Smooth muscle cell of the brain vasculature (primary cell): ENCODE measurements at places on chromosomes 3 and 15.
A peak's percentile ranks its signal among the peaks of the same experiment; 100 is the strongest.

DNA sequence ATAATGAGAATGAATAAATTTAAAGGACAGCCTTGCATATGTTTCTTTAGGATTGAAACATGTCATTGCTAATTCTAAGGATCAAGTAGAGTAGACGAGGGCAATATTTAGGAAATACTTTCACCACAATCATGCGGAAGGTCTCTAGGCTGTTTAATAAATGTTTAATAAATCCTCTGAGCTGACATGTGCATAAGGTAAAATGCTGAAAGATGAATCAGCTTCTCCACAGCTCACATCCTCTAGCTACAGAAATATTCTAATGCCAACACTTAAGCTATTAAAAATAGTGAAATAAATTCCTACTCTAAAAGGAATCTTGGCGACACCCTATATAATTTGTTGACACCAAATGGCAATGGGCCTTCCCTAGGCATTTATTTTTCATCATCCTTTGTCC, 407.3 kb downstream of the TBL1XR1 start:
- DNase-seq: no peak

- no peak for DNase-seq
Measured at GRCh38 chr3:196660381-196661166, 21.1 kb downstream of the NRROS start.

DNA sequence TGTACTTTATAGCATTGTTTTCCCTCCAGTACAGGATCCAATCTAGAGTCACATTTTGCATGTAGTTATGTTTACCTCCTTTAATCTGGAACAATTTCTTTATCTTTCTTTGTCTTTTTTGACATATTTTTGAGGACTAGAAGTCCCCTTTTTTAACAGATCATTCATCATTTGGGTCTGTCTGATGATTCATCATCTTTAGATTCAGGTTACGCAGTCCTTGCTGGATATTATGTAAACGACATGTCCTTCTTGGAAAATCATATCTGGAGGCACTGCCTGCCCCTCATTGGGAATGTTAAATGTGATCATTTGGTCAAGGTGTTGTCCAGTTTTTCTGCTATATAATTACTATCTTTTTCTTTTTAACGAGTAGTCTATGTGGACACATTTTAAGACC, 18.3 kb downstream of the TGM4 start:
- no peak for DNase-seq

GRCh38 chr15:64697911-64698369, 77.4 kb downstream of the RBPMS2 start:
- no peak for DNase-seq

DNA sequence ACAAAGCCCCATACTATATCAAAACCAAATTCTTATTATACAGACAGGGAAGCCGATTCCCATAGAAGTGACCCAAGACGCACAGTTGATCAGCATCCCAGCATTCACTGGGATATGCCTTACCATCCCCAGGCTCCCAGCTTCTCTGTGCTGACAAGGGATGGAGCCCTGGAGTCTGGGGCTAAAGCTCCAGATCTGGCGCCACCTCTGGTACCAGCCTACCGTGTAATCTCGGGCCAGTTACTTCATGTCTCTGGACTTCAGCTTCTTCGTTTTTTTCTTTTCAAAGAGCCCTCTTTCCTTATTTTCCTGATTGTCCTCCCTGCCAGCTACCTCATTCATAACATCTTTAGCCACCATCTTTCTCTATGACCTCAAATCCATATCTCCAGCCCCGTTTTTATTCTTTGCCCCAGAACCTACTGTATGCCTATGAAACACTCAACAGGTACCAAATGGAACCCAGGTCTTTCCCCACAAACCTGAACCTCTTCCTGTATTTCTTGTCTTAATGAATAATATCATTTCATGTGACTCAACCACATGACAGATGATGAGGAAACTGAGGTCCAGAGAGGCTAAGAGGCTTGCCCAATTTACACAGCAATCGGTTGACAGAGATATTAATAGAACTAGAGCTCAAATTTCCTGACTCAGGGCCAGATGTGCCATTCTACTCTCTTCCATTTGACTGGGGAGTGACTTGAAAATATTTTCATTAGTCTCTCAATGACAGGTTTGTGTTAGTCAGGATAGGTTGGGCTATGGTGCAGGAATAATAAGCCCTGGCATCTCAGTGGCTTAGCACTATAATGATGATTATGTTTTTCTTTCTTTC, 85.4 kb upstream of the TLE3 start:
- DNase-seq: no peak

DNA sequence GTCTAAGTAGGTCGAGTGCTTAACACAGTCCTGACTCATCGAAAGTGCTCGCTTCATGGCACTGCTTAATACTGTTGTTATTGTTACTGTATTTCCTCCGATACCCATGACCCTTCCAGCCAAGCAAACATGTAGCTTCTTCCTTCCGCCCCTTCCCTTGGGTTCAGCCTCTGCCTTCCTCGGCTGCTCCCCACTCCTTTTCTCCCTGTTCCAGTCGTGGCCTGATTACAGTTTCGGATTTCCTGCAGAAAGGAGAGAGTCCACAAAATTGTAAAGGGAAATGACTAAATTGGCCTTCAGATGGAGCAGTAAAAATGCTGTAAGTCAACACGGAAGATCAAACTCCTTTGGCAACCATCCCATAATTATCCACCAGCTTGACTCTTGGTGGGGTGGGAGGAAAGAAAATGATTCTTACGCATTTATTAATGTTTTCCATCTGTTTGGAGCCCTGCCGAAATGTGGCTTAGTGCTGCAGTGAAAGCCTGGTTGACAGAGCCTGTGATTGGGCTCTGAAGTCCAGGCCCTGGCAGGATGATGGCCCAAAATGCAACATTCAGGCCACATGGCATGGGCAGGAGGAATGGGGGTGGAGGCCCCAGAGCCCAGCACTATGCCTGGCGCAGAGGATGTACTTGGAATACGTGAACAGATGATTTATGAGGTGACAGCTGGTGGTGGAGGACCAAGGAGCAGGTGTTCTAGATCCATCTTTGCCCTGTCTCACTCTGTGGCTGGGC, 37.6 kb downstream of the FAM3D start:
- DNase-seq: peak; percentile 89

- DNase-seq: no peak
Measured at GRCh38 chr3:194093842-194094241, 42.1 kb upstream of the HES1 start.

GRCh38 chr3:156376199-156376598, 178.7 kb downstream of the SSR3 start:
- no peak for DNase-seq

- no peak for DNase-seq
Measured at GRCh38 chr3:48232734-48233133, 8.2 kb upstream of the ZNF589 start.

DNA sequence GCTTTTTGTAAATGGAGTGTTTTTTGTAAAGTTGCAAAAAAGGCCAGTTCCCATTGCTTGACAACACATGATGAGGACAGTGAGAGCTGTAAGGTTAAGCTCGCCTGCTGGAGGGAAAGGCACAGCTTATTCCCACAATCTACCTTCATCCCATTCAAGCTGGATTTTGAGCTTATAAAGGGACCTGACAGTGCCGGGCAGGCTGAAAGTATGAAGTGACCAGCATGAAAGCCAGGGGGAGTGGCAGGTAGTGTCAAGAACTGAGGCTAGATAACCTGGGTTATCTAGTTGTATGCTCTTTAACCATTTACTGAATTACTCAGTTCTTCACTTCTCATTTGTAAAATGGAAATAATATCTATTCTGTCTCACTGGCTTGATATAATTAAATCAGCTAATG, 52.3 kb upstream of the KPNA4 start:
- no peak for DNase-seq

GRCh38 chr15:44058126-44058525, 136.9 kb downstream of the FRMD5 start:
- DNase-seq: no peak

GRCh38 chr3:172087602-172088580, 48.5 kb downstream of the FNDC3B start:
- DNase-seq: no peak

DNA sequence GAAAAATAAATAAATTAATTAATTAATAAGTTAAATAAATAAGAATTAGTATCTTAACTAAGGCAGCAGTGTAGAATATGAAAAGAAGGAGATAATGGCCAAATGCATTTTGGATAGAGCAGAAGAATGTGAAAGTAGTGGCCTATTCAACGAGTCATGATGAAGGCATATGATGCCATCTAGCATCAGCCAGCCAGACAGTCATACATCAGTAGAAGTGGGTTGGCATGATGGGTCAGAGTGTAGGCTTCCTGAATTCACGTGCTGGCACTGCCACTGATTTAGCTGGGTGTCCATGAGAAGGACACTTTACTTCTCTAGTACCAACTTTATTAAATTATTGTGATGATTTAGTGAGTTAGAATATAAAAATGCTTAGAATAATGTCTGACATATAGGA, 256.1 kb upstream of the ARPP21 start:
- no peak for DNase-seq

DNA sequence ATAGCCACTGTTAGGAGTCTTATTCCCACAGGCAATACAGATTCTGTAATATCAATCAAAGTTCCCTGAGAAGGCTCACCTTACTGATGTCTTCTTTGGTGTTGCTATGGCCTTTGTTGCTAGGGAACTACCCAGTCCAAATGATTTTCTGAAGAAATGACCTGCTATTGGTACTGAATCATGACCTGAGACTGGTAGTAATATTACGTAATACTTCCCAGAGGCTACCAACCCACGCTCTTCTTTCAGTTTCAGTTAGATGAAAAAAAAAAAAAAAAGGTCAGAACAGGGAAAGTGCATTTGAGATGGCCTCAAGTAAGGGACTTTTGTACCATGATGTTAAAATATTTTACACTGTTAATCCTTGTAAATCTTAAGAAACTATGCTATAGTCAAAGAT, 1092.5 kb upstream of the EPHA6 start:
- no peak for DNase-seq

DNA sequence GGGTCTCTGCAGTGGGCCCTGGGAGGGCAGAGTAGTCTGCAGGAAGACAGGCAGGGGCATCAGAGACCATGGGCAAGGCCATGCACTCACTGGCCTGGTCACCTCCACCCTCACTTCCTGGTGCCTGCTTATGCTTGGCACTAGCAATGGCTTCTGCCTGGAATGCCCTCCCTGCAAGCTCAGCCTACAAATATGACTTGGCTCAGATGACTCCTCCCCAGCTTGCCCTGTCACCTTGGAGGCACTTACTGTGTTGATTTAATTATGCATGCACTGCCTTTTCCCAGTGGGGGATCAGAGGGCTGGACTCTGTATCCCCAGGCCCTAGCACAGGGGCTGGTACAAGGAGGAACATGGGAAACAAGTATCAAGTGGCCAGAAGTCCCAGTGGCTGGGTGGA, 7.8 kb downstream of the C3orf18 start:
- no peak for DNase-seq

DNA sequence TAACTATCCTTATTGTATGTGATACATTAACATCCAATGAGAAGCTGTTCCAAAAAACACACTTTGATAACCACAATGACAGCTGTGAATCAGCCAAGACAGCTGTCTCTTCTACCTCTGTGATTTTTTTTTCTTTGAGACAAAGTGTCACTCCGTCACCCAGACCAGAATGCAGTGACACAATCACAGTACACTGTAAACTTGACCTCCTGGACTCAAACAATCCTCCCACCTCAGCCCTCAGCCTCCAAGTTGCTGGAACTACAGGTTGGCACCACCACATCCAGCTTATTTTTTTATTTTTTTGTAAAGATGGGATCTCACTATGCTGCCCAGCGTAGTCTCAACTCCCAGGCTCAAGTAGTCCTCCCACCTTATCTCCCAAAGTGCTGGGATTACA, 73.5 kb upstream of the TMCO5A start:
- DNase-seq: no peak

DNA sequence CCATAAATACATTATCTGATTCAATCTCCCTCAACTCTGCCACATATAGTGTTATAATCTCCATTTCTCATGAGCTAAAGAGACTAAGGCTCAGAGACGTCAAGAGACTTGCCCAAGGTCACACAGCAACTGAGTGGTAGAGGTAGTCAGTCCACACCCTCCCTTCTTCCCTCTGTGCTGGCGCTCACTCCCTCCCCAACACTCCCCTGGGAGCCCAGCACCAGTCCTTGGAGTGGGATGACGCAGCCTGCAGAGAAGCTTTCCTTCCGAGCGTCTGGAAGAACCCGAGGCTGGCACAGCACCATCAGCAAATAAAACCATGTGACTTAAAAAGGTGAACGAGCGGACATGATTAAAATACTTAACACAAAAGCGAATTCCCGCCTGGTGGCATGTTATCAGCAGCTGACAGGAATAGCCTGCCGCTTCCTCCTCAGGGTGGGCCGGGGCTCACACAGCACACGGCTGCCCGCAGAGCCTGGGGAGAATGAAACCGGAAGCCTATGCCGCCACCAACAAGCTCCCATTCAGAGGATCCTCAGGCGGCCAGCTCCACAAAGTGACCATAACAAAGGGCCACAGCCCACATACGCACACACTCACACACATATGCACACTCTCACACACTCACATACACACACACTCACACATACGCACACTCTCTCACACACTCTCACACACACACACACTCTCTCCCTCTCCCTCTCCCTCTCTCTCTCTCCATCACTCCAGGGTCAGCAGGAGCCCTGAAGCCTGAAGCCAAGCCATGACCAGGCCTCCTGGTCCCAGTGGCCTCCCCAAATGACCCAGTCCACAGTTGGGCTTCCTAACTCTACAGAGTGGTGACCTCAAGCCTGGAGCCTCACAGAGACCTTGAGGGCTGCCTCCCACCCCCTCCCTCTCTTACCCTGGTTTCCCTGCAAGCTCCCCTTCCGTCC, 120.5 kb downstream of the XXYLT1 start:
- DNase-seq: no peak

DNA sequence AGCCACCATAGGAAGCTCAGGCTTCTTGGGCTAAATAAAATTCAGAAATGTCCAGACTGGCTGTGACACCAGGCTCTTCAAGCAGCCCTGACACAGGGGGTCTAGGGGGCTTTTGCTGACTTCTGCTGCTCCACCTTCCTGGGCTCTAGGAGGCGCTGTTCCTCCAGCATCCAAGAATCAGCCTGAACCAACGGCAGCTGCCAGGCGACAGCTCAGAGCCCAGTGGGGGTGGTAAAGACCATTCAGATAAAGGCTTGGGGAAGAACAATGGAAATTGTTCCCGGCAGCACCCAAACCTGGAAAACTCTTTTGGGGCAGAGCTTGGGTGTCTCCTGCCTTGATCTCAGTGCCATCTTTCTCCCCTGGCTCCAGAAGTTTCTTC, 21.6 kb upstream of the PSTPIP1 start:
- DNase-seq: no peak

DNA sequence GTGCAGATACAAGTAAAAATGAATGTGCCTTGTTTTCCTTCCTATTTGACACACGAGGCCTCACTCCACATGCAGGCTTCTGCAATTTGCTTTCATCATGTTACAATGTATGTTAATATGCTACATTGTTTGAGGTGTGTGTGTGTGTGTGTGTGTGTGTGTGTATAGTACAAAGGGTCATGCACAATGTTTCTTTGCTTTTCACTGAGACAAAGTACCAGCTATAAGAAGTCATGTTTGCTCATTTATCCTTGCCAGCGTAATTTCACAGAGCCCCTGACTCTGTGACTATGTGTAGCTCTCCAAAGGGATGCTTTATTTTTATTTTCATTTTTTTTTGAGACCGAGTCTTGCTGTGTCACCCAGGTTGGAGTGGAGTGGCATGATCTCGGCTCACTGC, 38.0 kb upstream of the NEDD4 start:
- no peak for DNase-seq
